NCI-H1092 (cell line): ENCODE measurements at places on chromosomes 6 and 20.

GRCh38 chr6:90712114-90712513 is 125.2 kb upstream of the MAP3K7 start:
- DNase-seq, result no peak

DNA sequence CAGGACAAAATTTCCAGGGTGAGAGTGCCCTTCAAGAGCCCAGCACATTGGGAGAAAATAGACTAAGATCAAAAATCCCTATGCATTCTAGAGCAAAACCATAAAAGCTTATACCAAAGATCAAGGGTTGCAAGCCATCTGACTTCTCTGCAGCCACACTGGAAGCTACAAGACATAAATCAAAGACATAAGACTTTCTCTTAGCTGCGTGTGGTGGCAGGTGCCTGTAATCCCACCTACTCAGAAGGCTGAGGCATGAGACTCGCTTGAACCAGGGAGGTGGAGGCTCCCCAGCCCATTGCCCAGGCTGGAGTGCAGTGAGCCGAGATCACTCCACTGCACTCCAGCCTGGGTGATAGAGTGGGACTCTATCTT is 91.9 kb upstream of the NXT1 start:
- no peak for DNase-seq

DNA sequence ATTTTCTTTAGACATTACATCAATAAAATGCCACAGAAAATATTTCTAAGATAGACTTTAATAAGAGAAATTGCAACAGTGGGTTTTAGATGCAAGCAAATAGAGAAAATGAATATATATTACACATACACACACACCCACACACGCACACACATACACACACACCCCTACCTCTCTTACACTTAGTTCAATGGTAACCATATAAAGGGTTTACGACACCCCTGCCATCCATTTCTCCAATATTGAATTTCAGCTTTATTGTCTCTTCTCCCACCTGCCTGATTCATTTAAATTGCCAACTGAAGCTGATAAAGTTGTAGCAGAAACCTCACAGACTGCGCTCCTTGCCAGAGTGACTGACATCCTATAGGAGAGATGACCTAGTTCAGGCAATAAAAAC is 154.6 kb downstream of the ADAT2 start:
- DNase-seq, result no peak

GRCh38 chr6:57173886-57174510 is 1.9 kb downstream of the BAG2 start:
- DNase-seq, result no peak

DNA sequence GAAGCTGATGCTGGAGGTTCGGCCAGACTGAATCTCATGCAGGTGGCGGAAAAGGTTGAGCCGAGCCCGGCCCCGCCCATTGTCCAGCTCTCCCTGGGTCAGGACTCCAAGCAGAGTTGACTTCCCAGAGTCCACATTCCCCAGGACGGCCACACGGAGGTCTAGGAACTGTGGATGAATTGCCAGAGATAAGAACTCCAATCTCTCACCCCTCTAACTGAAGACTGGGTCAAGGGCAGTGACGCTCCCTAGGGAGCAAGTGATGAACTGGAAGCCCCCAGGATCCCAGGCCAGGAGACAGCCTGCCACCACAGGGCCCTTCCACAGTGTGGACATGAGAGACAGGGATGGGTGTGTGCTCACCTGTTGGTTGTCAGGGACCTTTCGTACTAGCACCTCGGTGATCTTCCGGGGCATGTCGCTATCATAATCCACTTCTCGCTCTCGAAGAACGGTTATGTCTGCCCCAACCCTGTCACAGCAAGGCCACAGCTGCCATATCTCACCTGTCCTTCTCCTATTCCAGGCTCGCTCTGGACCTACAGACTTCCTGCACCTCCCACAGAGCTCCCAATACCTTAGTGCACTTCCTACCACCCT is 3.6 kb downstream of the GTPBP2 start:
- no peak for DNase-seq

DNA sequence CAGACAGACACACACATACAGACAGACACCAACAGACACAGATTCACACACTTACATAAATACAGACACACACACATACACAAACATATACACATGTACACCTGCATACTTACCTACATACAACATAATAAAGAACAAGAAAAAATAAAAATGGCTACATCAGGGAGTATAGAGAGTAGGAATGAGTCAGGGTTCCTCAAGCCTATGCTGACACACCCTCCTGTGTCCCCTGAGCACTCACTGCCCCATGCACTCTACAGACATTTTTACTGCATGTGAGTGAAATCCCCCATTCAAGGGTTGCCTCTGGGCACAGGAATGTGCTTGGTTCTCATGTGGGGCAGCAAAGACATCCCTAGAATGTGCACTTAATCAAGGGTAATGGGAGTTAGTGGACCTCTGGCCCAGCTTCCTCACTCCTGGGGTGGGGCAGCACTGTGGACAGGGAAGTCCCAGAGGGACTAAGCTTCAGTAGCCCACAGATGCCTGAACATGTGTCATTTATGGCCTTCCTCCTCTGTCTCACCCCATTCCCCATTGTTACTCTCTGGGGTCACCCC is 185.9 kb upstream of the FOXA2 start:
- no peak for DNase-seq

- no peak for DNase-seq
These were observed 189.1 kb downstream of the ZDHHC14 start for GRCh38 chr6:157570104-157570503.

GRCh38 chr6:125212377-125212776 is 58.8 kb downstream of the TPD52L1 start:
- DNase-seq, result no peak

- no peak for DNase-seq
These were observed 95.5 kb downstream of the PPP1R14C start for GRCh38 chr6:150238336-150238741.
